ENCODE measurements at places on chromosomes 7 and 10.

GRCh38 chr10:130189608-130190054 is 53.4 kb downstream of the GLRX3 start:
- peak; percentile 28 for DNase-seq

DNA sequence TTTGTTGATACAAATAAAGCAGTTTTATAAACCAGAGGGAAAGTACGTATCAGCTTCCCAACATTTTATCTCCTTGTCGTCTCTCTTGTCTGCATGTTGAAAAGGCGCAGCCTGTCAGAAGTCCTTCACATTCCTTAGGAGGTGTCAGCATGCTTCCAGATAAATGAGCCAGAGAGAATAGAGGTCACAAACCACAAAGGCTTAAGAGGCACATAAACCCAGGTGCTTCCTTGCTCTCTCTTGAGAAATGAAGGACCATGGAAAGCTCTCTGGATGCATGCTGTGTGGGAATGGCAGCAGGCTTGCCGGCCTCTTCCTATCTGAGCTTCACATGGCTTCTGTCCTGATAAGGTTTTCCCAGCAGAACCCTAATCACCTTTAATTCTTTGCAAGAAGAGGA is 448.5 kb downstream of the XPNPEP1 start:
- peak; percentile 15 for DNase-seq

DNA sequence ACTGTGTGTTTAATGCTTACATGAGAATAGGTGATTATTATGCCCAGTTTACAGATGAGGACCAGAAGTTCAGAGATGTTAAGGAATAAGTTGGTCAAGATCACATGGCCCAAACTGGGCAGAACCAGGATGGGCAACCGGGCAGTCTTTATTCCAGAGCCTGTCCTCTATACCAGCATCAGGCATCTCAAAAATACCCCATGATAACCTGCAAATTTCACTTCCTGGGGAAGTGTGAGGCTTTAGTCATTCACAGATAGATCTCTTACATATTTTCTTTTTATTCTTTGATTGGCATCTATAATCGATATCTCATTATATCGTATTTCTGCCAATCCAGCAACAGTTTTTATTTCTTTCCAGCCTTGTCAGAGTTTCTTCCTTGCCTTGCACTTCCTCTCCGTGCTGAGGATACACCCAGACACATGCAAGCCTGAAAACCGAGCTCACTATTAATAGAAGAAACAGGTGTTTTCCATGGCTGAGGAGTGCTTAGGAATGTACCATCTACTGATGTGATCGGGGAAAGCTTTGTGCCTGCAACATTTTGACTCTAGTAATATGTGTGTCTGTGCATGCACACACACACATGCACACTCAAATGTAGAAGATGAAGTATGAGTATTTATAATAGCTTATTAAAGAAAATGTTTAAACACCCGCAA is 82.4 kb downstream of the CREM start:
- DNase-seq, result no peak

GRCh38 chr10:102413053-102413705 is 5.4 kb downstream of the PSD start:
- DNase-seq, result no peak

Data from stomach (tissue), 19 donors.